ENCODE measurements at places on chromosomes 4 and X. TPM values are rescaled to one million over a fixed set of nuclear protein-coding genes. Genes with fewer than 3 reads are reported as not detected.

GRCh38 chrX:55056820-55057674, 17.8 kb upstream of the PAGE2B start:
- DNase-seq, result no peak

DNA sequence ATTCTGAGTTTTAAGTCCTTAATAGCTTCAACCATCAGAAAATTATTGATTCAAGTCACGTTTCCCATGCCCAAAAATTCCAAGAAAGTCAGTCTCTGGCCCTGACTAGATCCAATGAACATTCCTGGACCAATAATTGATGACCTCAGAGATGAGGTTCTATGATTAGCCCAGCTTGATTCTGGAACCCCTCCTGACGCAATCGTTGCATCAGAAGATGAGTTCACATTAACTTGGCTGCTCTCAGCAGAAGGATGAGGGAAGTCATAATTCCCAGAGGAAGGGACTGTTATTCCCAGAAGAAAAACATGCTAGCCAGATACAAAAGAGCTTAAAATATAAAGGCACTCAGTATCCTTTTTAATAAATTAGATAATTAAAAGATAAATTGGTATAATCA, 34.3 kb upstream of the CPEB2 start:
- no peak for DNase-seq

DNA sequence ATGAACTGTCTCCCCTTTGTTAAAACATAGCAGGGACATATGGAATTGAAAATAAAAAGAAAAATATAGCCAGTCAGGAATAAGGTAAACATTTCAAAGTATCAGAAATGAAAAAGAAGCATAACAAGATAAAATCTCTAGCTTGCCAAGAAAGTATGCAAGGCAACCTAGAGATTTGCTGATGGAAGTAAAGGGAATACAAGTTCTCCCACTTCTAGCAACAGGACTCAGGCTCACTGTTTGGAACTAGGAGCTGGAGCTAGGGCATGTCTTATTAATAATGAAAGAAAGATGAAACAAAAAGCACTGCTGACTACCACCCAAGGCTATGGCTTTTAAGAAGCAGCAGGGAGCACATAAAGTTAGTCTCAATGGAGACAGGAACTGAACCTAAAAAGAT, 18.2 kb downstream of the ANKRD50 start:
- DNase-seq, result no peak

DNA sequence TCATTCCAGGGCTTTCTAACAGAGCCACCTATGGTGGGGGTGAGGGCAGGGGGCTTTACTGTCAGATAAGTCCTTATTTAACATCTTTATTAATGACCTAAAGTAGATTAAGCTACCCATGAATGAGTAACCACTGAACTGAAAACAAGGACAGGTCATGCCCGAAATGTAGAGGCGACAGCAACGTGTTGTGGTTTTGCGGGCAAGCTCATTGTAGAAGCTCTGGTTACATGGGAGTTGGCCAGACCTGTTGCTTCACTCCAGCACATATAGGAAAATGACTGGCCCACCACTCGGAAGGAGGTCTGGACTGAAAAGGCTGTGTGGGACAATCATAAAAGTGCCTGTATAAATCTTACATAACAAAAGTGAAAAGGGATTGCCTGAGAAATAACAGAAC, 109.6 kb upstream of the NDP start:
- no peak for DNase-seq

DNA sequence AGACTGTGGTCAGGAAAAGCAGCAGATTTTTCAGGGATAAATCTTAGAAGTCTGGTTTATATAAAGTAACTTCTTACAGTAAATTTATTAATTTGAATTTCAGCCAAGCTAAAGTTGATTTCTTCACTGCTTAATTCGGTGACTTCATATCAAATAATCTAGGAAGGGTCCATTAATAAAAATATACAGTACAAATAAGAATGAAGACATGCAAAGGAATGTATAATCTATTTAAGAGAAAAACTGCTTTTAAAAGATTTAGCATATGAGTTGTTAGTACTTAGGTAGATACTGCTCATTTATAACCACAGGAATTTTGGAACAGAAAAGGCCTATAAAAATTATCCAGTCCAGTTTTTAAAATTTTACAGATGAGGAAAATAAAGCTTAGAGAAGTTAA, 177.1 kb downstream of the DLG3 start:
- no peak for DNase-seq

GRCh38 chrX:24023972-24024669, 2.9 kb downstream of the KLHL15 start:
- no peak for DNase-seq

GRCh38 chrX:10110316-10110935, 46.3 kb upstream of the CLCN4 start:
- no peak for DNase-seq

DNA sequence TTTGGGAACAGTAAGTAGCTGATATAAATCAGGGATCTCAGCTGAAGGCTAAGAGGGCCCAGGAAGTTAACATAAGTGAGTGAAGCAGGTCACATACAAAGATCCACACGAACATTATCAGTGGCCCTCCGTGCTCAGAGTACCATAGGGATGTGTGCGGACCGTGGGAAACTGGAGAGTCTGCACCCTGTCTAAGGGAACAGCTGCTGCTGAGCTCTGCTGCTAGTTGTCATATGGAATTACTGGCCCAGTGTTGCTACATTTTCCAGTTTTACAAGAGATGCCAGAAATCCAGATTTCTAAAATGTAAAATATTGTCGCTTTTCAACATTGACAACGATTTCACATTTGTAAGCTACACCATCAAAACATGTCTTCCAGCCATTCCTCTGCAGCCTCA, 90.5 kb downstream of the RTL5 start:
- no peak for DNase-seq

DNA sequence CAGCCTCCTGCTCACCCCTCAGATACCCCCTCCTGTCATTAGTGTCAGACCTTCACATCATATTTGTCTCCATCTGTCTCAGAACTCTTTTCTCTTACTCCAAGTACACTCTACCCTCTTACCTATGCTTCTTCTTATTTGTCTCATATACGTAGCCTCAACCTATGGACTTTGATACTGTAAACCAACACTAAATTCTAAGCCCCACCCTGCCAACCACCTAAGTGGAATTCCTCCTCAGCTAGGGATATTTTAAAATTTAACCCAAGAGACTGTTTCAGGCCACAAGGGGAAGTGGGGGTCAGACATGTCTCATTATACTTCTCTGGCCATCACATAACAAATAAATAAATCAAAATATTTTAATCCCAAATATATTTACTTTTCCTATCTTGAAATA, 778.1 kb upstream of the GRID2 start:
- DNase-seq, result no peak

The CPLX1 gene
- total RNA-seq, result 3.5 TPM

The FAM53A gene
- 1.1 TPM for total RNA-seq

The STK26 gene
- total RNA-seq, result 1.8 TPM

The LSM6 gene
- 19.9 TPM for total RNA-seq

The ADH4 gene
- total RNA-seq, result not detected

The CRMP1 gene
- total RNA-seq, result 1.0 TPM

The ACE2 gene
- total RNA-seq, result 5.4 TPM

The GLRB gene
- total RNA-seq, result 16.6 TPM

The CXCL8 gene
- 0.50 TPM for total RNA-seq
